CD8-positive, alpha-beta T cell (primary cell): ENCODE measurements at places on chromosomes 2 and 18.

DNA sequence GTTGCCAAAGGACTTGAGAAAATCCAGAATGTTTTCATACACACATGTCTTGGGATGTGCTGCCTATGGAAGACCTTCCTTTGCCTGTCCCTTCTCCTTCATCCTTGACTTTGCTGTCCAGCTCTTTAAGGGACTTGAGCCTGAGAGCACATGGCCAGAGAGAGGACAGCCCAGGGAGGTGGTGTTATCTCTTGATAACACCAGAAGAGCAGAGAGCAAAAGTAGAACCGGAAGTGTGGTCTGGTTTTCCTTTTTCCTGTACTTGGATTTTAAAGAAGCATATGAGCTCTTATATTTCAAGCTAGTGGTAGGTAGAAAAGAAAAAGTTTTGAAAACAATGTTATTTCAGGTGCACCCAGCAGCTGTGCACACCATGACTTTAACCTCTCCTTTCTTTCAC, 94.1 kb upstream of the ZNF532 start:
- no peak for DNase-seq

DNA sequence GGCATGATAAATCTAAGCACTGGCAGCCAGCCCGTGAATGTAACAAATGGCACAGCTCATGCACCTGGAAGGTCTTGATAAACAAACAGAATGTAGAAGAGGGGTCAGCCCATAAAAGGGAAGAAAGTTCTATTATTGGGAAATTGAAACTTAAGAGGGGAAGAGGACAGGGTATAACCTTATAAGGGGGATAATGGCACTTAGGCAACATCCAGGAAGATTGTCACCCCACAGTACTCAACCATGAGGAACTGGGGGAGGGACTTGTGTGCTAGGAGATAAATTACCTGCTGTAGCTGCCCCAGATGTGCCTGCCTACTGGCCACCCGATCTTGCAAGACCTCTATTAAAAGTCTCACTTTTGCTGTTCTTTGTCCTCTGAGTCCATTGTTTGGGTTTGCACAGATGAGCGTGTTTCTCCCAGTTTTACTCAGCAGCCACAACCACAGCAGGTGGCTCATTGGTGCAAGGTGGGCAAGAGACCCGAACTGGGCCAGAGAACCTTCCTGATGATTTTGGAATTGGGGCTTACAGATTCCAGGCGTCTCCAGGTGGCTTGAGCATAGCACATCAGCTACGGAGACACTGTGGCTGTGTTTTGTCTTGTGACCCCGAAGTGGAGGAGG, 79.0 kb upstream of the TAF1B start:
- DNase-seq = no peak

- no peak for DNase-seq
Observed at GRCh38 chr2:143603846-143604565, 474.8 kb downstream of the ARHGAP15 start.

GRCh38 chr2:181047829-181048228, 67.4 kb downstream of the UBE2E3 start:
- no peak for DNase-seq

DNA sequence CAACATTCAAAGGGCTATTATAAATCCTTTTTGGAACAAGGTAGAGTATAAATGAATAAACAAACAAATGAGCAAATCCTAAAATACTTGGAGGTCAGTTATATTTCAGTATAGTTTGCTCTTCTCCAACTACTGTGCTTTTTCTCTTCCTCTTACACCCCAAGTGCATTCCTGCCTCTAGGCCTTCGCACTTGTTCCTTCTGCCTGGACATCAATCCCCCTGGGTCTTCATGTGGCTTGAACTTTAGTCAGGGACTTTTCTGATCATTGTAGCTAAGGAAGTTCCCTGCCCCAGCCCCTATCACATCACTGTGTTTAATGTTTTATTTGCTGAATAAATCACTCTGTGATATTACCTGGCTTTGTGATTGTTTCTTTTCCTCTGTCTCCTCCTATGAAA, 418.2 kb upstream of the HNRNPA3 start:
- DNase-seq = no peak

DNA sequence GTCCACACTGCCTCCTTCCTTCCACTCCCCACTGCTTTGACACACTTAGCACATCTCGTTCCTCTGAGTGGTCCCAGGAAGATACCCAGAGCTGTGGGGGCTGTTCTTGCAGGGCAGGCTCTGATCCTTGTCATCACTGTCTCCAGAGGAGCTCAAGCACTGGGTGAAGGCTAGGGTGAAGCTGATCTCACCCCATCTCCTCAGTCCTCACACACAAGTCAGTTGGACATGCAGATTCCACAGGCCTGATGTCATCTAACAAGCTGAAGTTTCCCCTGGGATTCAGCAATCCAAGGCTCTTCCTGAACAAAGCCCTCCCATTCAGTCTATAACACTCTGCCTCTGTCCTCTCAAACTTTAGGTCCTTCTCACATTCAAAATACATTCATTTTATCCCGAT, 90.6 kb upstream of the RAB6C start:
- DNase-seq = no peak

GRCh38 chr2:239316562-239317465, 84.0 kb downstream of the HDAC4 start:
- no peak for DNase-seq

- no peak for DNase-seq
Observed at GRCh38 chr2:11810237-11810977, 64.0 kb downstream of the LPIN1 start.
